Cortex of kidney (tissue), 1 donor: ENCODE measurements at places on chromosomes 12 and 14.

DNA sequence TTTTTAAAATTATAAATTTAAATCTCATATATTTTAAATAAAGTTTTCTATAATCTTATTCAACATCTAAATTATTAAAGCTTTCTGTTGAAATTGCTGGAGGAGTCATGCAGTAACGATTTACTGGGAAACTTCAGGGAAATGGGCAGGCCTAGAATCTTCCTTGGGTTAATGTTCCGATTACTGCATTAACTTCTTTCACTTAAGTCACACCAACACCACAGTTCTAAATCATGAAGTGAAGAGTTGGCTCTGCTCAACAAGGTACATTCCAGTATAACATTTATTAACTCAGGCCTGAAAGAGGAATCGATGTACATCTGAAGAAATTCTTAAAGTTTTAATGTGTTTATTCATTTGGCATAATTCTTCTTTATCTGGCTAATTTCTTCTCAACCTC lies 244.3 kb downstream of the CCER1 start:
- no peak for DNase-seq

DNA sequence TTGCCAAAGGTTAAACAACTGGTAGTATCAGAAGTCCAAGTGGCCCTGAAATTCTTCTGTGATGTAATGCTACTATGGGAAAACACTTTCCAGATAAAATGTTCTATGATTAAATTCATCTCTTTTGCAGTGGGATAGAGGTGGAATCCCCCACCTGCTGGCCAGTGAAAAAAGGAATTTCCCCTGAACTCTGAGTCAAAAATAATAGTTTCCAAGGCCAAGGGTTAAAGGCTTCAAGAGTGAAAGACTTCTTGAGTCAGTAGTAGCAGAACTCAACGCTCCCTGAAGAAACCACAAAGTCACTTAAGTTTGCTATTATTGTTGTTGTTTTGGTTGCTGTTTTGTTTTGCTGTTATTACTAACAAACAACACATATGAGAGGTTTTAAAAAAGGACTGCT lies 330.8 kb downstream of the SOX5 start:
- DNase-seq: no peak

DNA sequence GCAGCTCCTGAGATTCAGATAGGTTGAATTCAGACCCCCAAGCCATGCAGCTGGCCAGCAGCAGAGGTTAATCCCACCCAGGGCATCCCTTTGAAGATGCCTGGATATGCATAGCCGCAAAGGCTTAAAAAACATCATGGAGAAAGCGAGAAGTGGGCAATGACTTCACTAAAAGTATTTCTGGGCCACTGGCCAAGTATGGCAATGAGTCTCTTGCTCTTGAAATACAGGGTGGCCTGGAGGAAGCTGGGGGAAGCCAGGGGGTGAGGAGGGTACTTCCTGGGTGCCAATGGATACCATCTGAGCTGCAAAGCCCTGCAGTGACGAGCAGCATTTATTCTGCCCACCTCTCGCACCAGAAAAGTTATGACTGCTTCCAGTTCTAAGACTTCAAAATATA lies 539.3 kb upstream of the TBX3 start:
- no peak for DNase-seq

GRCh38 chr14:74258764-74259035 lies 19.5 kb downstream of the VSX2 start:
- no peak for DNase-seq

GRCh38 chr12:114450515-114451300 lies 44.8 kb upstream of the TBX5 start:
- no peak for DNase-seq

DNA sequence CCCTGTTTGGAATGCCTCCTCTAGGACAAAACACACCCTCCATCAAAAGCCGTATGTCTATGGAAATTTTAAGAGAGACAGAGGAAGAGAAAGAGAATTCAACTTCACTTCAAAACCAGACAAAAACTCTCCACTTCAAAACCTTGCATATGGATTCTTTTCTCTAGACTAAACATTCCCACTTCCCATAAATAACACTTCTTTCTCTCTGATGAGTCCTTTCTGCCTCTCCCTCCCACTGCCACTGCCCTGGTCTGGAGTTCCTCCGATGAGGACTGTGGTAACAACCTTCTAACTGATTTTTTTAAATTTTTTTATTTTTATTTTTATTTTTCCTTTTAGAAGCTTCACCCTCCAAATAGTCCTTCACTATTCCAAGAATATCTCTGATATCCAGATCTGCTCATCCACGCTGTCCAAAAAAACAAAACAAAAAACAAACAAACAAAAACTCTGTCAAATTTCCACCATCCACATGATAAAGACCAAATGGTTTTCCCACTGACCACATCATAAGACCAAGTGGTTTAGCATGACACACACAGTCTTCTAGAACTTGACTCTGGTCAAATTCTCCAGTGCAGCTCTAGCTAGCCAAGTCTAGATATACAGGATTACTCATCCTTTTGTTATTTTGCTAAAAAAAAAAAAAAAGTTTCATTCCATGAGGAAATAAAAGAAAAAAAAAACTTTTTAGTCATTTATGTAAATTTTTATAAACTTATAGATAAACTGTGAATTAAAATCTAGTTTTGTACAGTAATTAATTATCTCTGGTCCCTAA lies 256.0 kb downstream of the PPFIA2 start:
- DNase-seq: no peak

GRCh38 chr14:66944872-66945271 lies 244.4 kb upstream of the GARIN2 start:
- no peak for DNase-seq

GRCh38 chr12:109701064-109701463 lies 12.6 kb upstream of the FAM222A start:
- DNase-seq: no peak

GRCh38 chr14:71682337-71682736 lies 249.9 kb upstream of the RGS6 start:
- no peak for DNase-seq

DNA sequence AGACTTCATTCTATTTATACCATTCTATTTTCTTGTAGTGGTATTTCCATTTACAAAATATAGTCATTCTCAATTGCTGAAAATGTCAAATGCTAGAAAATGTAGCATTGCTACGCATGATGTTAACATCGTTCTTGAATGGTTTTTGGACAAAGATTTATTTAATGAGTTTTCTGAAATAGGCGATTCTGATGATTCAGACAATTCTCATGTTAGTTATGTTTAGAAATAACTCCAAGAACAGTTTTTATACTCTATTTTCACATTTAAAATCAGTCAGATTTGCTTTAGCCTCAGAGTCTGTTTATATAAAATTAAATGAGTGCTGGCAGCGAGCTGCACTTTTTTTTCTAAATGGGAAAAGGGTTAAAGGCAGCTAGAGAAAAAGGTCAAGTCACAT lies 414.8 kb upstream of the MGAT4C start:
- no peak for DNase-seq

DNA sequence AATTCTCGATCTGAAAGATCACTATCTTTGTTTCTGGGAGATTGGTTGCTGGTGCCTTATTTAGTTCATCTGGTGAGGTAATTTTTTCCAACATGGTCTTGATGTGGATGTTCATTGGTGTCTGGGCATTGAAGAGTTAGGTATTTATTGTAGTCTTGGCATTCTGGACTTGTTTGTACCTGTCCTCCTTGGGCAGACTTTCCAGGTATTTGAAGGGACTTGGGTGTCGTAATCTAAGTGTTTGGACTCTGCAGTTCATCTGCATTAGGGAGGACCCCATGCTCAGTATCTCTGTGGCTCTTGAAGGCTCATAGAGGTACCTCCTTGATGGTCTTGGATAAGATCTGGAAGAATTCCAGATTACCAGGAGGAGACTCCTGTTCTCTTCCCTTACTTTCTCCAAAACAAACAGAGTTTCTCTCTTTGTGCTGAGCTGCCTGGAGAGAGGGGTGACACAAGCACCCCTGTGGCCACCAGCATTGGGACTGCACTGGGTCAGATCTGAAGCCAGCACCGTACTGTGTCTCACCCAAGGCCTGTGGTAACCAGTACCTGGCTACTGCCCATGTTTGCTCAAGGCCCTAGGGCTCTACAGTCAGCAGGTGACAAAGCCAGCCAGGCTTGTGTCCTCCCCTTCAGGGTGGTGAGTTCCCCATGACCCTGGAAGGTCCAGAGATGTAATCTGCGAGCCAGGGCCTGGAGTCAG lies 5.3 kb downstream of the A2ML1 start:
- DNase-seq: no peak

DNA sequence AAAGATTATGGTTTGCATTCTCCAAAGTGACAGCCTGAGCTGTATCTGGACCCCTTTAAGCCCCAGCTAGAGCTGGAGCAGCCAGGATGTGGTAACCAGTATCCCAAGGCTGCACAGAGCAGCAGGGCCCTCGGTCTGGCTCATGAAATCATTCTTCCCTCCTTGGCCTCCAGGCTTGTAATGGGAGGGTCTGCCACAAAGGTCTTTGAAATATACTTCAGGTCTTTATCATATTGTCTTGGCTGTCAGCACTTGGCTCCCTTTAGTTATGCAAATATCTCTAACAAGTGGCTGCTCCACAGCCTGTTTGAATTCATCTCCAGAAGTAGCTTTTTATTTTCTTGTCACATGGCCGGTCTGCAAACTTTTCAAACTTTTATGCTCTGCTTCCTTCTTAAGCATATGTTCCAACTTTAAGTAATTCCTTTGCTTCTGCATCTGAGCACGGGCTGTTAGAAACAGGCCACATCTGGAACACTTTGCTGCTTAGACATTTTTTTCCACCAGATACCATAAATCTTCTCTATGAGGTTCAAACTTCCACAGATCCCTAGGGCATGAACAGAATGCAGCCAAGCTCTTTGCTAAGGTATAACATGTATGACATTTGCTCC lies 663.4 kb upstream of the MIS18BP1 start:
- no peak for DNase-seq

- DNase-seq: no peak
Observed at GRCh38 chr12:108587826-108588225, 10.1 kb downstream of the TMEM119 start.

GRCh38 chr14:100402631-100403030 lies 79.5 kb downstream of the SLC25A47 start:
- no peak for DNase-seq

DNA sequence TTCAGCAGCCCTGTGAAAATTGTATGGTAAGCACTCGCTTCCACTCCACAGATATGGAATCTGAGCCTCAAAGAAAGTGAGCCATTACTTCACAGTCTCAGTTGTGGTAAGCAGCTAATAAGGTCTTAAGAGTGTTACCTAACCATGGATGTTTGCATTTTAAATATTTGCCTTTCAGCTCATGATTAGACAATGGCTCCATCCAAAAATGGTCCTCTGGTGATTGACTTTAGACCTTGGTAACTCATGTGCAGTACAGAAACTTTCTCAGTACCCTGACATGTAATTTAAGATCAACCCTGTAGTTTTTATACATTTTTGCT lies 1.8 kb downstream of the A2M start:
- no peak for DNase-seq

DNA sequence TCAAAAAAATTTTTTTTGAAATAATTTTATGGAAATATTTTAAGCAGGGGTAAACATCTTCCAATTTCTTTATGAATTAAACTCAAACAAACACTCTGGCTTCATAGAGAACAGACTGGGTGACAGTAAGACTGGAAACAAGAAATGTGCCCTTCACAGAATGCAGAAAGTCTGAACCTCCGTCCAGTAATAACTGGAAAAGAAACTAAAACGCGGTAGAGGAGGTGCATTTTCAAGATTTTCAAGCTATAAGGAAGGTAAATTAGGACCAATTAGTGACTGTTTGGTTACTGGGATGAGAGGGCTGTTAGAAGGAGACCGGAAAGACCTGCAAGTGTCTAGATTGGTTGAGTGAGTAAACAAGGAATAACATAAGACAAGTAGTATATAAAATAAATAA lies 245.7 kb downstream of the CEP128 start:
- no peak for DNase-seq
